D721Med (cell line): ENCODE measurements at places on chromosomes 7 and 10.

- no peak for DNase-seq
Observed at GRCh38 chr7:91005841-91006240, 258.4 kb upstream of the FZD1 start.

DNA sequence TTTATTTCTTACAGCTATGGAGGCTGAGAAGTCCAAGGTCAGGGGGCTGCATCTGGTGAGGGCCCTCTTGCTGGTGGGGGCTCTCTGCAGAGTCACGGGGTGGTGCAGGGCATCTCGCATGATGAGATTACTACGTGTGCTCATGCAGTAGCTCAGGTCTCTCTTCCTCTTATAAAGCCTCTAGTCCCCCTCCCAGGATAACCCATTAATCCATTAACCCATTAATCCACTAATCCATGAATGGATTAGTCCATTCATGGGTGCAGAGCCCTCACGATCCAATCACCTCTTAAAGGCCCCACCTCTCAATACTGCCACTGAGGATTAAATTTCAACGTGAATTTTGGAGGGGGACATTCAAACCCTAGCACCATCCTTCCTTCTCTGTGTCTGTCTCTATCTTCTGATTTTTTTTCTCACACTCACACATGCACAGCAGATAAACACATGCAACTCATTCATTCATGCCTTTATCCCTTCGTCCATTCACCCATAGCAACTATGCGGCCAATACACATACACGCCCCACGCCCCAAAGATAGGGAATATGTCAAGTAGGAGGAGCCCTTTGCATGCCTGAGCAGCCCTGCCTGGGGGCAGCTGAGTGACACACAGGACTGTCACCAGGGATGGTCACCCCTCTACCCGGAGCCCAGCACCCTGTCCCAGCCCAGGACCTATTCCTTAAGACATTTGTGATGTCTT, 86.5 kb downstream of the C10orf105 start:
- peak; percentile 67 for DNase-seq

GRCh38 chr10:132163826-132164515, 22.8 kb upstream of the DPYSL4 start:
- DNase-seq: no peak

- DNase-seq: no peak
Observed at GRCh38 chr10:113528876-113529275, 24.0 kb upstream of the HABP2 start.

DNA sequence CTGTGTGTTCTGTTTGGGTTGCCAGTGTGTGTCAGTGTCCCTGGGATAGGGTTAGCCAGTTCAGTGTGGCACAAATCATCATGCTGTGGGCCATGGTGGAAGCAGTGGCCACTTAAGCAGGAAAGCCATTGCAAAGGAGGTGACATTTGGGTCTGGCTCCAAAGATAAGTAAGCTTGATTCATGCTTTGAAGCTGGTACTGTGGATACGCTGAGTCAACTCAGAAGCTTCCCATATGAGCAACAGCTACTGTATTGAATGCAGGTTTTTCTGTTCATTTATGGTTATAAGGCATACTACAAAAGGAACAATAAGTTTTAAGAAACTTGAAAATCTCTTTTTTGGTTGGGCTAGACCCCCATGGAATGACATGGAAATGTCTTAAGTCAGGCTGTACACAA, 143.1 kb downstream of the BMPER start:
- no peak for DNase-seq

DNA sequence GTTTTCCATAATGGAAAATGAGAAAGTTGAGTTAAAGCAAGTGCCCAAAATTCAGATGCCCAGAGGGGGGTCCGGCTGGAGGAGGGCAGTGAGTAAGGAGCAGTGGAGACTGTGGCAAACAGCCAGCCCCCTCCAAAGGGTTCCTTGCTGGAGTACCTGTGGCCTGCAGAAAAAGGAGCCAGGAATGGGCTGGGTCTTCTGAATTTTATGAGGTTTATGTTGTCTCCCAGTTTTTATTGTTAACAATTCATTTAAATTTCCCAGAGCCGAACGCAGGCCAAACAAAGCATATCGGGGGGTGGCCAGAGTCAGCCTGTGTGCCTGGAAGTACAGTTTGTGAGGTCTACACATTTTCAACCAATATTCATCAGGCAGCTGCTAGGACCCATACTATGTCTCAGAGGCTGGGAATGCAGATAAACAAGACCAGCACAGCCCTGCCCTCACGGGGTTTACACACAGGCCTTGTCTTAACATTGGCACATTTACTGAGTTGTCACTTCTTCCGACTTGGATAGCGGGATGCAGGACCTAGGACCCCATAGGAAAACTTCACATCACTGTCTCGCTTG, 12.9 kb upstream of the CSGALNACT2 start:
- no peak for DNase-seq

DNA sequence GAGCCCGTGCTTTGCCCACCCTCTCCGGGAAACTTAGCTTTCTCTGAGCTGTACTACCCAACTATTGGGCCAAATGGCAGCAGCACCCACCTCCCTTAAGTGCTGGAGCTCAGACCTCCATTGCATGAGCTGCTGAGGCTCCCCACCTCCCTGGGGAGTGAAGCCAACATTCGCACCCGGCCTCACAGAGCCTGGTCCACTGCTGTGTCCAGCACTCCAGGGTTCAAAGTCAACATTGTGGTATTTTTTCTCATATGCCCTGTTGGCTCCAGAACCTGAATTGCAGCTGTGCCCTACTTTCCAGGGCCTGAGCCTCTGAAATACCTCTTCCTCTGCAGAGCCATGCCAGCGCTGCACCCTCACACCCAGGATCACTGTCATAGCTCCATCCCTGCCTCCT, 29.7 kb downstream of the ITGA8 start:
- DNase-seq: no peak

GRCh38 chr10:104033966-104034365, 51.7 kb downstream of the COL17A1 start:
- no peak for DNase-seq

DNA sequence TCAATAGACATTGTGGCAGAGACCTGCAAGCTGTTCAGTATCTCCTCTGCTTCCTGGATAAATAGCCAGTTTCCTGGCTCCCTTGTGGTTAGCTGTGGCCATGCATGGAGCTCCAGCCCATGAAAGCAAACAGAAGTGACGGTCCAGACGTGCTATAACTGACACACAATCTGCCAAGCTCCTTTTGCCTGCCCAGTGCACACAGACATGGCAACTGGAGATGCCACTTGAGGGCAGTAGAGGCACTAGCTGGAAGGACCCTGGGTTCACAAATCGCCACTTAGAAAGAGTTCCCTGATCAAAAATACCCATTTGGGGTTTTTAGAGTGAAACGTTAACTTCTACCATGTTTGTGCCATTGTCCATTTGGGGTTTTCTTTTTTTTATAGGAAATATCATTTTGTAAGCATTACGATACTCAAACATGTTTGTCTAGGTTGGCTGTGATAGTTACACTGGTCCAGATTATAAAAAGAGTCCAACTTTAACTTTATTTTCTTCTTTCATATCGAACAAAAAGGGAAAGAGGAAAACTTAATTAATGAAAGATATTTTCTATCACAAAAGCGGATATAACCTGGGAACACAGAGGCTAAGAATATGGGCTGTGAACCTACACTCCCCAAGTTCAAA, 31.3 kb downstream of the KIN start:
- no peak for DNase-seq

GRCh38 chr7:120023494-120024167, 249.3 kb upstream of the KCND2 start:
- no peak for DNase-seq

DNA sequence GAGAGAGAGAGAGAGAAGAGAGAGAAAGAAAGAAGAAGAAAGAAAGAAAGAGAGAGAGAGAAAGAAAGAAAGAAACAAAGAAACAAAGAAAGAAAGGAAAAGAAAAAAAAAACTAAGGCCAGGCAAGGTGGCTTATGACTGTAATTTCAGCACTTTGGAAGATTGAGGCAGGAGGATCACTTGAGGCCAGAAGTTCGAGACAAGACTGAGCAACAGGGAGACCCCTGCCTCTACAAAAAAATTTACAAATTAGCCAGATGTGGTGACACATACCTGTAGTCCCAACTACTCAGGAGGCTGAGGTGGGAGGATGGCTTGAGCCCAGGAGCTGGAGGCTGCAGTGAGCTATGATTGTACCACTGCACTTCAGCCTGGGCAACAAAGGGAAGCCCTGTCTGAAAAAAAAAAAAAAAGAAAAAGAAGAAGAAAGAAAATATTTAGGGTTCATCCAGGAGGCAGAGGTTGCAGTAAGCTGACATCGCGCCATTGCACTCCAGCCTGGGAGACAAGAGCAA, 2.8 kb downstream of the SERPINE1 start:
- no peak for DNase-seq

GRCh38 chr10:102669206-102670064, 25.2 kb downstream of the TRIM8 start:
- DNase-seq: no peak

DNA sequence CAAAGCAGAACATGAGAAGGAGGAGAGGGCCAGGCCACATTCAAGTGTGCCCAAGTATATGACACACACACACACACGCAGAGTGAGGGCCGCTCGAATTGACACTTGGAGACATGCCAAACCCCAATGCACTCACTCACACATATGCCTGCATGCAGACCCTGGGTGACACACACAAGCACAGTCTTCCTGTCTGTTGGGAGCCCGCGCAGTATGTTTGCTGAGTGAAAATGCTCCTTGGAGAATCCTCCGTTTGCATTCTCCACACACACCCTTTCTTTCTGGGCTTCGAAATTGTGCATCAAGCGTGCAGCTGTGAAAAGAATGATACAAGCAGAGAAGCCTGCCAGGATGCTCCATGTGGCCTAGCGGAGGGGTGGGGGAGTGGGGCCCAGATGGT, 120.9 kb downstream of the PLXNA4 start:
- no peak for DNase-seq

GRCh38 chr10:30170814-30171213, 111.4 kb upstream of the JCAD start:
- no peak for DNase-seq

GRCh38 chr10:17671307-17671706, 27.4 kb downstream of the STAM start:
- no peak for DNase-seq

DNA sequence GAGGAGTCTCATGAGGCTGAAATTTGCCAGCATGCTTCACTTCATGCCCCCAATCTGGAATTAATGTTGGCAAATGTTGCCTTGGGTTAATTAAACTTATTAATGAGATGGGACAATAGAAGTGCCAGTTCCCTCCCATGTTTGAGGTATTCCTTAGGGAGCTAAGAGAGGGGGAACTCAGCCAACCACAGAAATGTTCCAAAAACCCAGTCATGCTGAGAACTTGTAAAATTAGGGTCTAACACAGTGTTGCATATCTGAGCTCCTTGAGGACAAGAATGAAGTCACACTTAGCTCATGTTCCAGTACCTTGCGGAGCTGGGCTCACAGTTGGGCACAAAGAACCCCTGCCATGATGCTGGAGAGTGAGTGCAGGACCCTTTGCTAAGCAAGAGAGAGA, 89.4 kb downstream of the OAT start:
- no peak for DNase-seq

- no peak for DNase-seq
Observed at GRCh38 chr10:3172081-3172445, 519 bp downstream of the PITRM1 start.

DNA sequence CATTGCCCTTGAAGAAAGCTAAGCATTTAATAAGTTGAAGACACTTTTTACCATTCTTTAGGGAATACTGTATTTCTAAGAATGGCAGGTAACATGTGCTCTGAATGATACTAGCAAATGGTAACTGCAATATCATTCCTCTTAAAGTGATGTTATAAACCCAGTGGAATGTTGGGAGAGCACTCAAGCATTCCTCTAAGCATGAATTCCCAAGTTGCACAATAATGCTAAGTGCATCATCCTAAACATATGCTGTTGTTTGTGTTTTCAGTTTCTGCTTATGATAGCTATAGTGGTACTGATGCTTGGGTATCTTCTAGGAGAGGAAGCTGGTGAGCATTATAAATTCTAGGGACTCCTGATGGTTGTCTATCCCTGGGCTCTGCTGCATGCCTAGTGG, 673.9 kb downstream of the PHTF2 start:
- no peak for DNase-seq

GRCh38 chr10:130869179-130869841, 442.2 kb downstream of the TCERG1L start:
- DNase-seq: no peak

DNA sequence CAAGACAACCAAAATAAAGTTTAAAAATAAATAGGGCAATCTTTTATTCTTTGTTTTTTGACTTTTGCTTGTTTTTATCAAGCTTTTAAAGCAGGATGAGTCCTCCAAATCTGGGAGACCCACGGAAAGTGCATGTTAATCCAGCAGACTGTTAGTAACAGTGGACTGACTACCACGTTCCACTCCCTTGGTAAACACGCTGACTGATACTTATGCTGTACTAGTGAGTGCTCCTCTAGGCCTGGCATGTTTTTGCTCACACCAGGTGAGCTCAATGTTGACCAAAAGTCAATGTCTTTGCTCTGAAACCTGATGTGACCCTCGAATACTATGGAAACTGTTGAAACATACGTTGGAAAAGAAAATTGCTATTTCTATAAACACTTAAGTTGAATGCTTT, 88.4 kb downstream of the KIAA1549 start:
- DNase-seq: no peak

DNA sequence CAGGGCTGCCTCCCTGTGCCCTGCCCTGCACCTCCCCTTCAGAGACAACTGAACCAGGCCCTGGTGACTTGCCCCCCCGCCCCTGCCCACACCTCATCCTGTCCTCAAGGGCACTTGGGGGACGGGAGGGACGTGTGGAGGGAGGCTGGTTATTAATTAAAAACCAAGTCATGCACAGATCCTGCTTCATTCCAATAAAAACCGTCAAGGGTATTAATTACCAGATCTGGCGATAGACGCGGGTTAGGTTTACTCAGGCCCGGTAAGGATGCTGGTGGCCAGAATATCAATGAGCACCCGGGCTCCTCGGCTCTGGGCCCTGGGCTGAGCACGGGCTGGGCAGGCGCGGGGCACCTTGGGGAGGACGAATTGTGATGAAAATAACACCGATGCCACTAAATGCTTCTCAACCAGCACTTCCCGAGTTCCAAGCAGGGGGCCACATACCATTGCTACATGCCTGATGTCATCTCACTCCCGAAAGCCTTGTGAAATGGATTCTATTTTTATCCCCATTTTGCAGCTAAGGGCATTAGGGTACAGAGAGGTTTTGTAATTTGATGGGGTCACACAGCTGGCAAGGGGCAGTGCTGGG, 24.5 kb upstream of the GTF2IRD1 start:
- DNase-seq: no peak
